ENCODE measurements at places on chromosomes 1 and 21.

GRCh38 chr1:1208713-1209433 is 2.5 kb upstream of the TNFRSF18 start:
- DNase-seq = no peak

DNA sequence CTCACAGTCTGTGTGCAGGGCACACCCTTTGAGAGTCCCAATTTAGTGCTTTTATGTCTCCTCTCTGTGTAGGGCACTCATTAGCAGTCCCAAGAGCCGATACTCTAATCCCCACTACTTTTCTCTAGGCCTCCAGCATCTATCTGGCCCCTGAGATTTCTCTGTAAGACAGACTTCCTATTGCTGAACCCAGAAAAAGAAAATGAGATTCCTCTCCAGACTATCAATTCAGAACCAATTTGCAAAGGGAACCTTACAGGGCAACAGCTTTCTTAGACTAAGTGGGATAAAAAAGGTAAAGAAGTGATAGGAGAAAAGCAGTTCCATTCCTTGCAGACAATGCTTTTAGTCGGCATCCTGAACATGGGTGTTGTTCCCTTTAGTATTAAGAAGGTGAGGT is 172.2 kb downstream of the EDEM3 start:
- DNase-seq = no peak

DNA sequence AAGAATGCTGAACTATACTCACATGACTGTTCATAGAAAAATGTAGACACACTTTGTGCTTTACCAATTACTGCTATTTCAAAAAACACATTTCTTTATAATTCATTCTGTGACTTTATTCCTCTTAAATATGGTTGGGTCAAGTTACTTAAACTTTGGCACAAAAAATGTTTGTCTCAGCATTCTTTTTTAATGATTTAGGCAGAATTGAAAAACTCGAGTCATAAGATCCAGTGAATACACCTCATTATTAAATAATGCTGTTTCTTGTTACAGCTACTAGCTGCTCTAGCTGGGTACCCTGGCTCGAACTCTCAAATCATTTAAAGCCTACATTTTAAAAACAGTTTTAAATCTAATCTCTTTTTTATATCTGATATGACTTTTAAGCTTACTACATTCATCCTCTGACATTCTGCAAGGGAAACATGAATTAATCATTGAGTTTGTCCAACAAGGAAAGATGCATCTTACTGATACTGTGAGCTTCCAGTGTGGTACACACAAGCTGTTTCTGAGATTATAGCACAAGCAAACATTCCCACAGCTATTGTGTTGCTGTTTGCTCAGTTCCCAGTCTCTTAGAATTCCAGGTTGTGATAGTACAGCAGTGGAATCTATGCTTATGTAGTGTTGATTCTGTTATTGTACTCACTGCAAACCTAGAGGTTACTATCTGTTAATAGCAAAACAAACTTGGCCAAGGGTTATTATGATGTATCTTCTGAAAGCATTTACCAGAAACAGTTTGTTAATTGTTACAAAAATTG is 746.5 kb downstream of the USP25 start:
- DNase-seq = no peak

DNA sequence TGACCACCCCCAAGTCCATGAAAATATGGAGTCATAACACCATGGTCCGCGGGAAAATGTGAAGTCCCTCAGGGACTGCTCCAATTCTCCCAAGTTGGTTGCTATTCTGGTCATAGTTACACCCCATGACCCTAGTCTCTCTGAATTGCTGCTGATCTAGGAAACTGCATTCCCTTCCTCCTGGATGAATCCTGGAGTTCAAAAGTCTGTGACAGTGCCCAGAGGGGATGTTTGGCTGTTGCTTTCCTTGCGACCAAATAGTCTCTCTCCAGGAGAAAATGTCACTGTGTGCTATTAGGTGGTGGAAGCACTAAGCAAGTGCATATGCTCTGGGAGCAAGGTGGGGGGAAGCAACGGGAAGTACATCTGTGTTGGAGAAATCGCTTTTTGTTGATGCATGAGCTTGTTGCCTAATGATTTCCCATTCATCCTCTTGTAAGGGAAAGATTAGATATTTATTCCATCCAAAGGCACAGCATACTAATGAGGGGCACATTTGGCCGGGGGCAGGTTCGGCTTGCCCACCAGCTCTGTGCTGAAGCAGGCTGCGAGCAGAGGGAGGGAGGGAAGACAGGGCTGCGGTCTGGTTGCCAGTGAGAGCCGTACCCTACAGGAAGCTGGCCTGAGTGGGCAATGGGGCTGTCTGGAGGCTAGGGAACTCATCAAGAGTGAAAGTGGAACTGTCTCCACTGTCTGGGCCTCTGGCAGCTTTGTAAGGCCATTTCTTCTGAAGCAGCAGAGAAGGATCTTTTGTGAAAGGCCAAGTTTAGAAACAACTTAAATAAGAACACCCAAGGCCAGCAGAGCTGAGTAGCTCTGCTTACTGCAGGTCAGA is 27.2 kb downstream of the SYT6 start:
- DNase-seq = no peak

- DNase-seq = no peak
Observed at GRCh38 chr1:178055093-178055492, 38.8 kb upstream of the RASAL2 start.

GRCh38 chr1:214665606-214666110 is 62.7 kb downstream of the CENPF start:
- no peak for DNase-seq

DNA sequence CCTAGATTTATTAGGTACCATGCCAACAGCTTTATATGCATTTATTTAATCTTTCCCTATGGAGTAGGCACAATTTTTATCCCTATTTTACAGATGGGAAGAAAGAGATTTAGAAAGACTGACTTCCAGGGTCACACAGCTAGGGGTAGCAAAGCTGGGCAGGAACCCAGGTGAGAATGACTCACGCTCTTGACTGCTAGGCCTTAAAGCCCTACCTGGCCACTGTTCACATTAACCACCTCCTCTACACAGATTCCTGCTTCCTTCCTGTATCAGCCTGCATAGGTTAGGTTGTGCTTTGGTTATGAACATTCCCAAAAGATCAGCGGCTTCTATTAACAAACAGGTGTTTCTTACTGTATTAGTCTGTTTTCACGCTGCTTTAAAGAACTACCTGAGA is 53.2 kb downstream of the DNAJC6 start:
- DNase-seq = no peak

- DNase-seq = no peak
Observed at GRCh38 chr1:93839307-93839706, 39.7 kb downstream of the DNTTIP2 start.

DNA sequence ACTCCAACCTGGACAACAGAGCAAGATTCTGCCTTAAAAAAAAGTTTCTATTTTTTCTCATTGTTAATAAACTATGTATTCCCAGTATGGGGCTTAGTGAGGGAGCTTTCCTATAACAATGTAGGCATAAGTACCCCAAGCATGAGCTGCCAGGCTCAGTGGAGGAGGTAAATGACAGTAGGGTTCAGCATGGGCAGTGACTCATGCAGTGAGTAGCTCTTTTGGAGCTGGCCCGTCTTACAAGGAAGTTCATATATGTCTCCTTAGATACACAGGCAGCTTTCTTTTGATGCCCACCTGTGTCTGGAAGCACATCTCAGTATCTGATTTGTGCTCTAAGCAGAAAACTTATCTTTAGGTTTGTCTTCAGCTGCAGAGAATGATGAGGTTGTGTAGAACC is 57.9 kb downstream of the ZNF678 start:
- no peak for DNase-seq

DNA sequence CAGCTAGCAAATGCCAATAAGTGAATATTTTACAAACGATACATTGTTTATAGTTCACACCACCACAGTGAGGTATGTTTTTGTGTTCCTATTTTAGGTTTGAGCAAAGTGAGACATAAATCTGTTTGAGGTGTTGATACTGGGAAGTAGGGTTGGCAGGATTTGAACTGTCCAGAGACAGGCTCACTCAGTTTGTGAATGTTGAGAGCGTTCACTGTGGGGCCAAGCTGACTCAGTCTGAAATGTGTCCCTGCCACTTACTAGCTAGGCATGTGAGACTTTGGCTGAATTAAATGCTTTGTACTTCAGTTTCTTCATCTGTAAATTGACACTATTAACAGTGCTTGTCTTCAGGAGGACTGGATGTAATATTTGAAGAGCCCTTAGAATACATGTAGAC is 35.1 kb downstream of the DIRAS3 start:
- DNase-seq = no peak

DNA sequence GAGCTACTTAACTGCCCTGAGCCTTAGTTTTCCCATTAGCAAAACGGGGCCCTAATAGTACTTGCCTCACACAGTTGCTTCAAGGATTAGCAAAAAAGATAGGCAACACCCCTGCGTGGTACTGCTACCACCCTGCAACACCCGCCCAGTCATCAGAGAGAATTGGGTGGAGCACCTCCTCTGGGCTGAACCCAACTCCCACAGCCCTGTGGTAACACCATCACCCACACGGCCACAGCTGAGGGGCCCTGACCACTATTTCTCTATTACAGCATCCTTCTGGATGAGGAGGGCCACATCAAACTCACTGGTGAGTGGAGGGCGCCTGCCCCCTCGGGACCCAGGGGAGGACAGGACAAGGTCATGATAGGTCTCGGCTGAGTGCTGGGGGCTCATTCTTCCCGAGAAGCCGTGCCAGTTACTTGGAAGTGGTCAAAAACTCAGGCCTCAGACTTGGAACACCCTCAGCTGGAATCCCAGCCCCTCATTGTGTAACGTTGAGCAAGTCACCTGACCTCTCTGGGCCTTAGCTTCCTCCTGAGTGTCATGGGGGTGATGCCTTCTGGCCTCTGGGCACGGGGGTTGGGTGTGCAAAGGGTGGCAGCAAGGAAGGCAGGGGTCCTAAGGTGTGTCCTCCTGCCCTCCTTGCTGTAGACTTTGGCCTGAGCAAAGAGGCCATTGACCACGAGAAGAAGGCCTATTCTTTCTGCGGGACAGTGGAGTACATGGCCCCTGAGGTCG is 24.6 kb downstream of the RPS6KA1 start:
- DNase-seq = no peak

GRCh38 chr1:234769986-234770795 is 160.2 kb upstream of the IRF2BP2 start:
- DNase-seq = no peak

- DNase-seq = no peak
Observed at GRCh38 chr1:214833178-214833756, 230.3 kb downstream of the CENPF start.

DNA sequence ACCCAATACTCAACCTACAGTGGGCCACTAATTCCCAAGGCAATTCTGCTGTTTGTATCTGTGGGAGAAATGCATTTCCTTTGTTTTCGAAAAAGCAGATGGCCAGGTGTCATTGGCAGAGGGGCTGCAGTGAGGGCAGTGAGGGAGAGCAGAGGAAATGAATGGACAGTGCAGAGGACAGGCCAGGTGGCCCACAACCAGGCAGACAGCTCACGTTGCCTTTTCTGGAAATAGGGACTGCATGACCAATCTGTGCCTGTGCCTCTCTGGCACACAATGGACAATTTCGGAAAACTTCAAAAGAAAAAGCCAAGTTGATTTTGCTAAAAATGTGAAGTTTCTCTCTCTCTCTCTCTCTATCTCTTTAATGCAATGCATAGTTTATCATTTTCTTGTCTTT is 52.6 kb upstream of the ETS2 start:
- DNase-seq = no peak

DNA sequence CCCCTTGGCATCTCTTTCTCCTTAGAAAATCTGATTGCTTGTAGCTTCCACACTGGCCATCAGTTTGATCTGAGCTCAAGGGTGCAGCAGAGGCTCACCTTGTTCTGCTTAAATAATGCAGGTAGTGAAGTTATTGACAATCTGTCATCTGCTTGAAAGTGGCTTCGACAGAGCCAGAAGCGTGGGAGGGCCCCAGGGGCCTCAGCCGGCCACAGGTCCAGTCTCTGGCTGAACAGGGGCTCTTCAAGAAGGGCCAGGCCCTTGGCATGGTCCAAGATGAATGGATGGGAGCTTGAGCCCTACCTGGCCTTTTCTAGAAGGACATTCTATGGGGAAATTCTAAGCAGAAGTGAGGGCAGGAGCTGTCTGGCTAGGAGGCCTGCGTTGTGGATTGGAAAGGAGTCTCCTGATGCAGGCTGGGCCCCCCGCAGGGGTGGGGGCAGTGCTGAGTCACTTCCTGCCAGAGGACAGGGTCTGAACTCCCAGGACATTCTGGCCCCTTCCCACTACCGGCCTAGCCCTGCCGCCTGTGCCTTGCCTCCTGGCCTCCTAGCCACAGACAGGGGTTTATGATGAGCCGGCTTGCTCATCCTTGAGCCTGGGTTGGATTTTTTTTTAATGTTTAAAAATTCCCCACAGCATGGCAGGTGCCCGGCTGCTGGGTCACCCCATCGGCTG is 162.3 kb upstream of the VAMP3 start:
- DNase-seq = no peak

- DNase-seq = no peak
Observed at GRCh38 chr1:22386774-22387173, 64.9 kb upstream of the ZBTB40 start.

DNA sequence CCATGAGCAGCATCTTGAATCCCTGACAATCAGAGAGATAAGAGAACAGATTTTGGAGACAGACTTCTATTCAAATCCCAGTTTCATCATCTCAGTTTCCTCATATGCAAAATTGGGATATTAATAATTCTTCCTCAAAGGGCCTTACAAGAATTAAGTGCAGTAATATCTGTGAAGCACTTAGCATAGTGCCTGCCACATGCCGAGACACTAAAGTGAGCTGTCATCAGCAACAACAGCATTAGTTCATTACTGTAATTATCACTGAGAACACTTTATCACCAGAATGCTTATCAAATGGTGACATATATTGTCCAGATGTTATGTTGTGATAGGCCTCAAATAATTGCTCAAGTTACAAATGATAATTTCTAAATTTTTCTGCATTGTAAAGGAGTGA is 922 bp upstream of the FCRLB start:
- no peak for DNase-seq

DNA sequence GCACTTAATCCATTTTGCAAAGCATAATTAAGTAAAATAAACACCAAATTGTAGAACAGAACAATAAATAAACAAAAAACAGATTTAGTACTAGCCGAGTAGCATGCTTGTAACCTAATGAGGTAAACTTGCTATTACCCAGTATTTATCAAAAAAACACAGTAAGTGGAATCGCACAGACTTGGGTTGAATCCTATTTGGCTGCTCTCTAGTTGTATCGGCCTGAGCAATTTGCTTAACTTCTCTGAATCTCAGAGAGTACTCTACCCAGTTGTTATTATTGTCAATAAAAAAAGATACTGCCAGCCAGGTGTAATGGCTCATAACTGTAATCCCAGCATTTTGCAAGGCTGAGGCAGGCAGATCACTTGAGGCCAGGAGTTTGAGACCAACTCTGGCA is 664.3 kb downstream of the ADGRL2 start:
- DNase-seq = no peak
